Cortex of kidney (tissue), 1 donor: ENCODE measurements at places on chromosomes 4 and X.

DNA sequence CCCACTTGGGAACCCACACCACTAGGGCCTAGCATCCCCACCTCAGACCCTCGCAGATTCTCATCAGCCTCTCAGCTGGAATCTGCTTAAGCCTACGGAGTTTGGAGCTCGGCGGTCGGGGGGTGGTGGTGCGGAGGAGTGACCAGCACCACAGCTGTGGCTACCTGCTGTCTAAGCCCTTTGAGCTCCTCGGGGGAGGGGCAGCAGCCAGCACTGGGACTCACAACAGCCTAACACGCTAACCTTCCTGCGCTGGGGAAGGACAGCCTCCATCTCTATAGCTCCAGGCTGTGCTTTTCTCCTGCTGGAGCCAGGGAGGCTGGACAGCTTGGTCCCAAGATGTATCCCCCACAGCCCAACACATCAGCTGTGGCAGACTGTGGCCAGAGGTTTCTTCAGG is 281.5 kb downstream of the USP46 start:
- DNase-seq, result no peak

- DNase-seq, result no peak
Observed at GRCh38 chr4:25956260-25956659, 42.2 kb downstream of the SMIM20 start.

- no peak for DNase-seq
Observed at GRCh38 chr4:127463883-127464282, 168.9 kb upstream of the INTU start.

DNA sequence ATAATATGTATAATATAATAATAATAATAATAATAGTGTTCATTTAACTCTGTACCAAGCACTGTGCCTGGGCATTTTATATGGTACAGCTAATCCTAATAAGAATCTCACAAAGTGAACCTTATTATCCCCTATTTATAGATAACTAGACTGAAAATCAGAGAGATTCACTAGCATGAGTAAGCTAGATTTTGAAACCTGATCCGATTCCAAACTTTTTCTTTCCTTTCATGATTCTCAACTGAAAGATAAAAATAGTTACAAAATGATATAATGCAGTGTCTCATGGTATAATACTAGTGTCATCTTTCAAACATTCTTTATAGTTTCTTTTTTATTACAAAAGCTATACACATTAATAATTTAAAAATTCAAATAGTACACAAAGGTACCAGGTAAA is 55.9 kb upstream of the RNF128 start:
- no peak for DNase-seq

DNA sequence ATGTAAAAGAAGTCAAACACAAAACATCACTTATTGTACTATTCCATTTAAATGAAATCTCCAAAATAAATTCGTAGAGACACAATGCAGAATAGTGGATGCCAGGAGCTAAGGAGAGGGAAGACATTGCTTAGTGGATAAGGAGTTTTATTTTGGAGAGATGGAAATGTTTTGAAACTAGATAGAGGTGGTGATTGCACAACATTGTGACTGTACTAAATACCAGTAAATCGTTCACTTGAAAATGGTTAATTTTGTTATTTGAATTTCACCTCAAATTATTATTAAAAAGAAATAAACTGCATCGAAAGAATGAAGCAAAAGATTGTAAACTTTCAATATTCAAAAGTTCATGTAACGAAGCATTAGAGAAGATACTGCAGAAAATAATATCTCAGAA is 9.7 kb upstream of the ACSL4 start:
- DNase-seq, result no peak

- DNase-seq, result no peak
Observed at GRCh38 chrX:45517090-45517973, 316.7 kb upstream of the DIPK2B start.

GRCh38 chrX:12955882-12956703 is 18.8 kb upstream of the TMSB4X start:
- DNase-seq, result no peak

GRCh38 chr4:136150046-136150445 is 1382.2 kb downstream of the PCDH18 start:
- DNase-seq, result no peak

DNA sequence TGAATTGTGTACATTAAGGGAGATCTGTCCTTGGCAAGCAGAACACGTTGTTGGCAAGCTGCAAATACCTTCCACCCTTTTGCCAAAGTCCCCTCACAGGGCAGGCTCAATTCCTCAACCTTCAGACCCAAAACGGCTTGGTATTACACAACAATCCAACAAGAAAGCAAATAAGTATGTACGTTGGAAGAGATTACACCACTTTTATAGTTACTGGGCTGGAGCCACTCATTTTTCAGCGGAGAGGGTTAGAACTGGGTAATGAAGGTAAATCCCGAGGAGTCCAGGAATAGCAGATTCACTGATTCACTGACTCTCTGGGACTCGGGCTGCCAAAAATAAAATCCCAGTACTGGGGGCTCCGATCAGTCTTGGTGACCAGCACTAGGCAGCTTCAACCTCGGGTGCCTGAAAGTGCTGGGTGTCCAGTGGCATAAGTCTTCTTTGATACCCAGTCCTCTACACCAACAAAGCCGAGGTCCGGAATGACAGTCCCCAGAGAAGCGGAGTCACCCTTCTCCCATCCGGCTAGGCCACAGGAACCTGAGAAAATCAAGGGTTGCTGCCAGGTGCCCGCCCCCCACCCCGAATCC is 587 bp downstream of the TIMM8A start:
- DNase-seq, result no peak

- no peak for DNase-seq
Observed at GRCh38 chr4:144356941-144357381, 216.4 kb upstream of the GYPA start.

GRCh38 chr4:43238585-43238984 is 346.1 kb downstream of the GRXCR1 start:
- DNase-seq, result no peak

GRCh38 chr4:183255487-183255886 is 64.6 kb downstream of the CLDN22 start:
- no peak for DNase-seq

- DNase-seq, result no peak
Observed at GRCh38 chrX:87067795-87068369, 449.7 kb upstream of the KLHL4 start.

DNA sequence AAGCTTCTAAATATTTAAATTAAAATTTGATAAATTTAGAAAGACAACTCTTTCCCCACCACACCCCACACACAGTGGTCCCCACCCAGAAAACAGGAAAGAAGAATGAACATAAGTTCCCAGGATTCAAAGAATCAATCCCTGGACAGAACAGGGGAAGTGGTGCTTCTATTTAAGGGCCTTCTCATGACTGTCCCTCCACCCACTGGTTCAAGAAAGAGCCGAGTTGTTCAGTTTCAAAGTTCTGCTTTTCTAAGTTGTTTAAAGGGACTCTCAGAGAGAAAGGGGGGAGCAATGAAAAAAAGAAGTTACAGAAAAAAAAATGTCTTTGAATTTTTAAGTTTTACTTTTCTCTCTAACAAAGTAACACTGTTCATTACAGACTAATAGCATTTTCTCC is 195.8 kb downstream of the PDGFC start:
- no peak for DNase-seq

GRCh38 chr4:3221996-3222395 is 27.0 kb upstream of the MSANTD1 start:
- DNase-seq, result no peak

- DNase-seq, result no peak
Observed at GRCh38 chr4:25313201-25313895, 774 bp downstream of the ZCCHC4 start.

GRCh38 chrX:134749706-134750445 is 91.6 kb upstream of the PLAC1 start:
- no peak for DNase-seq

DNA sequence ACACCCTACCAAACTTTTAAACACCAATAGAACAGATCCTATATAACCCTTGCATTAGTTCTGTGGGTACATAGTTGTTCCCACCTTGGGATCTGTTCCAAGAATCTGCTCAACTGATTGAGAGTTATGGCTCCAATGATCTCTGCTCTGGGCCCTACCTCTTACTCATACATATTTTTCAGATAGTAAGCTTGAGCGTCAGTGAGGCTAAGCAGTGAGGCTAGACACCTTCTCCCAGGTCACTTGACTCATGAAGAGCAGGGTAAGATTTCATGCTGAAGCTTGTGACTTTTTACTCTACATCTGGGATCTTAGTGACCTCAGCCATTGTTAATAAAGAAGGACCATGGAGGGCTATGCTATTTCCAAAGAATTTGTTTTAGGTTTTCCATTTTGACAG is 23.1 kb upstream of the TNIP3 start:
- DNase-seq, result no peak

GRCh38 chr4:186249785-186250754 is 15.9 kb upstream of the F11 start:
- no peak for DNase-seq

DNA sequence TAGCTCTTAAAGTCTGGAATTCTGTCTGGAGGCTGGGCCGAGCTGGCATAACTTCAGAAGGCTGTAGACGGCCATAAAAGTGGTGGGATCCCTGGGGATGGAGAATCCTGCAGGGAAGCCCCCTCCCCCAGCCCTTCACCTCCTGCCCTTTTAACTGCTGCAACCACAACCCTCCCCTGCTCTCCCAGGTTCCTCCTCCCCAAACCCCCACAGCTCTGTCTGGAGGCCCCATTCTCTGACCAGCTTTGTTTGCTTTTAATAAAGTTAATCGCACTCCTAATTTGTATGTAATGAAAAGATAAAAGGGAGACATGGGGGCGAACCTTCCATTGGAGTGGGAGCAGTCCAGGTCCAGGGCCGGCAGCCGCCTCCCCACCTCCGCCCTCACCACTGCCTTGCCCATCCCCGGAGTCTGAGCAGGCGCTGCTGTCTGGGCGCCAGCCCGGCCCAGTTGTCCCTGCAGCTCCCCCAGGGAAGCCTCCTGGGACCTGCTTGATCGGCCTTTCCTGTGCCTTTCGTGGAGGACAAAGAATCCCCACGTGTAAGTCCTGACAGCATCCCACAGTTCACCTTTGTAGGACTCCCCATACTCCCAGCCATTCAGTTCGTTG is 84.3 kb downstream of the PJA1 start:
- no peak for DNase-seq

DNA sequence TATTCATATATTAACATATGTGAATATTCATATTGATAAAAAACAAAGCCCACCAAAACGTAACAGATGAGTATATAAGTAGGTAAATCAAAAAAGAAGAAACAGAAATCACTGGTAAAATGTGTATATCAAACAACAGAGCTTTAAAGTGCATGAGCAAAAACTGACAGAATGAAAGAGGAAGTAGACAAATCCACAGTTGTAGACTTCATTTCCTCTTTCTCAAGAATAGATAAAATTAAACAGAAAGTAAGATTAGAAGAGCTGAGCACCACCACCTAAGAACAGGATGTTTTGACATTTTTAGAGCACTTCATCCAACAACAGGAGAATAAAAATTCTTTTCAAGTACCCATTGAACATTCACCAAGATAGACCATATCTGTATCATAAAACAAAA is 64.6 kb downstream of the CNKSR2 start:
- no peak for DNase-seq

DNA sequence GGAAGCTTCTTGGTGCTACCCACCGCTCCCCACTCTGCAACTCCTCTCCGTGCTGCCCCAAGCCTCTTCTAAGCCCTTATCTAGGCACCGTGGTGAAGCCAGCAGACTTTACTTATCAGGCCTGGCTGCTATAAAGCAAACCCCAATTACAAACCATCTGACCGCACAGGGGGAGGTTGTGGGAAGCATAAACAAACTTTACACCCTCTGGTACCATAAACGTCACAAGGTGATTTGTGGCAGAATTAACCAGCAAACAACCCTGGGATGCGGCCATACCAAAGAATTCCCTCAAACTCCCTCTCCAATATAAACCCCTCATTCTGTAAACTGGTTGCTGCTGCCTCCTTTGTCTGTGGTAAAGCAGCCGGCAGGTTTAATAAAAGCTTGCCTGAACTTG is 55.2 kb downstream of the MAGEC2 start:
- DNase-seq, result no peak

GRCh38 chr4:55721651-55722050 is 85.6 kb upstream of the NMU start:
- no peak for DNase-seq

- no peak for DNase-seq
Observed at GRCh38 chrX:31356275-31357212, 284.7 kb upstream of the FTHL17 start.

- DNase-seq, result no peak
Observed at GRCh38 chr4:101823864-101824263, 33.3 kb downstream of the BANK1 start.

- DNase-seq, result no peak
Observed at GRCh38 chrX:63101879-63102620, 249.1 kb downstream of the SPIN4 start.

GRCh38 chr4:7764466-7764865 is 175.2 kb downstream of the AFAP1 start:
- DNase-seq, result no peak

DNA sequence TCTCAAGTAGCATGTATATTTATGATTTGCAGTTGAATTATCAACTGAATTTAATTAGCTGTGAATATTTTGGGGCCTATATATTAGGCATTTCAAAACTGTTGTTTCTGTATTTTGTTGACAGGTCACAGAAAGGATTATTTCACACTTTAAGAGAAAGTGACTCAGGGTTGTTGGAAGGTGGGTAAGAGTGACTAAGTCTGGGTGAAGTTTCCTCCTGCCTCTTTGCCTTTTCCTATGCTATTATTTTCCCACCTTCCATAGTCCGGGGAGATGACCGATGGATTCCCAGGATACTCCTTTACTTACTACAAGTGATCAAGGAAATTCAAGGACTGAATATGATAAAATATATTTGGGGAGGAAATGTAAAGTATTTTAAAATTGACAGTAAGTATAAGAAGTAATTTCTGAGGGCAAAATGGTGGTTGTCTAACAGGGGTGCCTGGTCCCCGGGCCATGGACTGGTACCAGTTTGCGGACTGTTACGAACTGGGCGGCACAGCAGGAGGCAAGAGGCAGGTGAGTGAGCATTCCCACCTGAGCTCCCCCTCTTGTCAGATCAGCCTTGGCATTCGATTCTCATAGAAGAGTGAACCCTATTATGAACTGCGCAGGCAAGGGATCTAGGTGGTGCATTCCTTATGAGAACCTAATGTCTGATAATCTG is 175.5 kb upstream of the GPRIN3 start:
- DNase-seq, result no peak

GRCh38 chrX:133543654-133544053 is 128.4 kb upstream of the GPC4 start:
- DNase-seq, result no peak

GRCh38 chr4:151905197-151905596 is 144.4 kb upstream of the GATB start:
- DNase-seq, result no peak

- DNase-seq, result no peak
Observed at GRCh38 chrX:110863883-110864282, 68.3 kb upstream of the CHRDL1 start.
